CD4-positive, alpha-beta T cell treated with Interleukin-6 for 4 hours (primary cell): ENCODE measurements at places on chromosomes 6 and 20.

DNA sequence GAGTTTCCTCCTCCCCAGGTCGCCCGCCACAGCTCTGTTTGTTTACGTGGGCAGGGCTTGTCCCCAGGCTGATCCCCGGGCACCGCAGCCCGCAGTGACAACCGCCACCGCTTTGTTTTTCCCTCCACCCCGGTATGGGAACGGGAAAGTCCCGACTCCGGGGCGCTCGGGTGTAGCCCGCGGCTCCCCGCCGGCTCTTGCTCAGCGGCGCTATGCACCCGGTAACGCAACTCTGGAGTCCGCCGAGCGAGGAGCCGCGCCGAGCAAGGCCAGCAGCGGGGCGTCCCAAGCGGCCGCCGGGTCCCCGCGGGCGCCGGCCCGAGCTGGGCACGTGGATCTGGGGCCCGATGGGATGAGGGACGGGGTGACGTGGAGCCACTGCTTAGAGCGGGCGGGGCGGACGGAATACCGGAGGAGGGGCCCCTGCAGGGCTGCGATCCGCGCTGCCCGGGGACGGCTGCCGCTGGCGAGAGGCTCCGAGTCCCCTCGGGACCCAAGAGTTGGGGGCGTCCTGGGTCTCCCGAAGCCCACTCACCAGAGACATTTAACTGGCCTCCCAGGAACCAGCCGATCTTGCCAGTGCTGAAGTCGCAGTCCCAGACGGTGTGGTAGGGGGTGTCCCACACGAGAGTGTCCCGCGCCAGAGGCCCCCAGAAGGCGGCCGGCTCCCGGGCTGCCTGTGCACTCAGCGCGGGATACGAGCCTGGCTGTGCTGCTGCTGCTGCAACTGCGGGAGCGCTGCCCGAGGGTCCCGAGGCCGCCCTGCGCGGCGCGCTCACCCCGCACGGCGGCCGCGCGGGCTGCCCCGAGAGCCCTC, 497 bp downstream of the ACSS1 start:
- DNase-seq: peak; percentile 73

GRCh38 chr6:37669306-37669705, 28.4 kb downstream of the MDGA1 start:
- no peak for DNase-seq

- no peak for DNase-seq
These were observed 58.6 kb downstream of the LIN28B start for GRCh38 chr6:105015482-105015881.

- DNase-seq: no peak
These were observed 77.0 kb downstream of the ADTRP start for GRCh38 chr6:11701573-11701972.

GRCh38 chr20:43752561-43753301, 25.9 kb upstream of the GTSF1L start:
- no peak for DNase-seq

- no peak for DNase-seq
These were observed 173.6 kb downstream of the CDKAL1 start for GRCh38 chr6:20707870-20708269.

GRCh38 chr20:24637087-24637486, 167.7 kb downstream of the SYNDIG1 start:
- no peak for DNase-seq
